ENCODE measurements at places on chromosomes 12 and 14. TPM values are rescaled to one million over a fixed set of nuclear protein-coding genes. Genes with fewer than 3 reads are reported as not detected.

LBHD2 gene
- not detected for total RNA-seq

IFNG-AS1 gene
- total RNA-seq, result not detected

MUCL1 gene
- total RNA-seq, result not detected

SLC6A15 gene
- total RNA-seq, result 3.8 TPM

HOXC4 gene
- 2.0 TPM for total RNA-seq

DDX23 gene
- total RNA-seq, result 56.7 TPM

ADAM21 gene
- 0.43 TPM for total RNA-seq

NCKAP5L gene
- 24.7 TPM for total RNA-seq

MAP3K9 gene
- 14.7 TPM for total RNA-seq

DEPDC4 gene
- total RNA-seq, result 3.1 TPM

OR6C2 gene
- total RNA-seq, result not detected

NEUROD4 gene
- not detected for total RNA-seq

PFKM gene
- total RNA-seq, result 58.1 TPM

SERPINA5 gene
- not detected for total RNA-seq

CMA1 gene
- total RNA-seq, result not detected

LLPH gene
- 3.5 TPM for total RNA-seq

RDH12 gene
- total RNA-seq, result not detected

GPR132 gene
- total RNA-seq, result 0.79 TPM

FITM1 gene
- total RNA-seq, result 0.39 TPM

NGB gene
- not detected for total RNA-seq

SPIC gene
- not detected for total RNA-seq

RERGL gene
- not detected for total RNA-seq

All from placental epithelial cell (primary cell).